Smooth muscle cell of the brain vasculature (primary cell): ENCODE measurements at places on chromosomes 5 and 9.

- DNase-seq: no peak
Observed at GRCh38 chr5:176559683-176560082, 10.5 kb downstream of the CDHR2 start.

DNA sequence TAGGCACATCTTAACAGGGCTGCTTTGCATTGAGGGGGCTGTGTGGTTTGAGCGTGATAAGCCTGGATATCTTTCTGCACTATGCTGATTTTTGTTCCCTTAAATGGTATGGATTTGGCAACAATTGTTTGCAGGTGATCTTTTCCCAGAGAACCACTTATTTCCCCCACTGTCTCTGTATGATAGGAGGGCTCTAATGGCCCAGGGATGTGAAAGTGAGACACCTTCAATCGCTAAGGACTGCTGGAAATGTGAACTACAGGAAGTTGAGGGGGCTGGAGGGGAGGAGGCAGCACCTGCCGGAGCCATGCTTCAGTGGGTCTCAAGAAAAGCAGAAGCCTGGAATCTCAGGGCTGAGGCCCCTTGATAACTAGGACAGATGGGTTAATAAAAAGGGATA is 29.4 kb downstream of the SYK start:
- DNase-seq: no peak

GRCh38 chr9:125370786-125371185 is 109.2 kb downstream of the GAPVD1 start:
- no peak for DNase-seq

GRCh38 chr5:132506094-132506692 is 15.6 kb upstream of the IRF1 start:
- DNase-seq: no peak
